Stimulated activated CD4-positive, alpha-beta T cell treated with anti-CD3 and anti-CD28 coated beads, TNF-alpha, amount 100 ng/mL, for 24 hours (primary cell): ENCODE measurements at places on chromosomes 7 and 10.

- DNase-seq, result no peak
These were observed 5.1 kb upstream of the ZNF503 start for GRCh38 chr10:75406462-75407223.

- no peak for DNase-seq
These were observed 233.7 kb downstream of the ADK start for GRCh38 chr10:74384615-74385183.

GRCh38 chr10:74150204-74150989 lies at the start of gene AP3M1:
TSS of gene AP3M1 (minus strand) at chr10:74150828. CDS start at chr10:74138379, 12,449 bp downstream.
- peak; percentile 77 for DNase-seq

DNA sequence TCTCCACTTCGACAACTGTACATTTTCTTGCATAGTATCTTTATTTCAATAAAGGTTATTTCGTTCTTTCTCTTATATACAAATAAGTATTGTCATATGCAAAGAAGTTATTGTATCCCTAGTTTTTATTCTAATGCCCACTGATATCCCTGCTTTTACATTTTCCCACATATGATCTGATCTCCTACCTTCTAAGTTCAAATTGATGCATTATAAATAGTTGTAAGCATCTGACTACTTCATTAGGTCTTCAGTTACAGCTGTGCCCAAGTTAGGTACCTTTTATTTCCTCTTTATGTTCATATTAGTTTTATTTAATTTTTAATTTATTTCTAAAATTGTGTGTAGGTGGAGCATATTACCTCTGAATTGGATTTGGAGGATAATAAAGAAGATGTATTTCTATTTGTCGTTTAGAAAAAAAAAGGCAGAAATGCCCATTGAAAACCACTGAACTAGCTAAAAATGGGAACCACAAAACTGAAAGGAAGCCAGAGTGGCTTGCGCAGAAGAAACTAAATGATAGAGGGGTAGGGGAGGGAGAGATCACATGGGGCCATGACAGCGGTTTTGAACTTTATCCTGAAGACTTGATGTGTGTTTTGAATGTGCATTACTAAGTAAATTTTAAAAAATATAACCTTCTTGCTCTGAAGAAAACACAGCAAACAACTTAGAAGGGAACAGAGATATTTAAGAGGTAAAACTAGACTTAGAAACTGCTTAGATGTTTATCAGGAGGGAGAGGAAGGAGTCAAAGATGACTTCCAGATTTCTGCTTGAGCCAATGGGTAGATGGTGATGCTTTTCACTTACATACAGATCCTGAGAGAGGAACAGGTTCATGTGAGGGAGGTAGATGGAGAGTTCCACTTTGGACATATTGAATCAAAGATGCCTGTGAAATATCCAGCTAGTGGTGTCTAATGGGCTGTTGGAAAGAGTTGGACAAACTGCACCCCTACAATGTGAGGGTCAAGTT lies 9.3 kb upstream of the ZC3HAV1L start:
- no peak for DNase-seq

- no peak for DNase-seq
These were observed 204.4 kb upstream of the TMEM72 start for GRCh38 chr10:44706745-44707144.
